AG04450 (cell line): ENCODE measurements at places on chromosomes 4 and X. TPM values are rescaled to one million over a fixed set of nuclear protein-coding genes. Genes with fewer than 3 reads are reported as not detected.

DNA sequence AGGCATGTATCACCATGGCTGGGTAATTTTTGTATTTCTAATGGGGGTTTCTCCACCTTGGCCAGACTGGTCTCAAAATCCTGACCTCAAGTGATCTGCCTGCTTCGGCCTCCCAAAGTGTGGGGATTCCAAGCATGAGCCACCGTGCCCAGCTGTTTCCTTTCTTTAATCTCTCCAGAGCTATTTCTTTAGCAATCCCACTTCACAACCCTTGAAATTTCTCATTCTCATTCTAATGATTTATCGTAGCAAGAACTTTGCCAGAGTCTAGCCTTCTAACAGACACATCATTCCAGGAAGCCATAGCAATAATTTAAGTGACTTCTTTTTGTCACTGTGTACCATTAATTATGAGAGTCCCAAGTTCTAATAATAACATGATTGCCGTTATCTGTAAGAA is 68.6 kb downstream of the RXFP1 start:
- no peak for DNase-seq

GRCh38 chr4:151948351-151949016 is 187.7 kb upstream of the GATB start:
- DNase-seq, result no peak

TNMD gene
- polyA plus RNA-seq, result not detected in 2 replicates

SSX1 gene
- not detected in 2 replicates for polyA plus RNA-seq

DNA sequence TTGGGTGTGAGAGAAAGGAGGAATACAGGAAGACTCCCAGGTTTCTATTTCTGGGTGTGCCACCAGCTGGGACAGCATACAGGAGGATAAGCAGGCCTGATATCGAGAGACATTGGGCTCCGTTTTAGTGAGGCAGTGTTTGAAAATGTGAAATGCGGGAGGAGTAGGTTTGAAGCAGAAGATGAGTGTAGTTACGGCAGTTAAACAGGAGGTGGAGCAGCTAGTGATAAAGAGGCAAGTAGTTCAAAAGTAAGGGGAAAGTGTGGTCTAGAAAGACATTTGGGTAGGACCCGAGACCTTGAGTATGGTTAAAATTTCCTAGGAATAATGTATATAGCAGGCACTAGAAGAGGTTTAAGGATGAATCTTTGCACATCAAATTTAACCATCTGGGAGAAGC is 42.4 kb downstream of the DCUN1D4 start:
- no peak for DNase-seq

DNA sequence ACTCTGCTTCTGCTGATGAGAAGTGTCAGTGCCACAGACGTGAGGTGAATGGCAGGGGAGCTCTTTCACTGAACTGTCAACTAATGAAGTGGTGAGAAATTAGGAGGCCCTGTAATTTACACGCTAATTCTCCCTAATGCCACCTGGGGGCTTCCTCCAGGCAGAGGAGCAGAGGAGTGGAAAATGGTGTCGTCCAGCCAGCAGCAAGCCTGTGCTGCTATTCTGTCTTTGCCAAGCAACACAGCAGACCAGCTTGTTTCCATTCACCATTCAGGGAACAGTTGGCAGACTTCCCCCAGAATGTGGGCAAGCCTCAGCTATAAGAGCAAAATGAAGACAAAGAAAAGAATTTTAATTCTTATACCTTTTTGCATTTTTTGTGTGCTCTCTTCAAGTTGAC is 245.2 kb upstream of the TET2 start:
- no peak for DNase-seq

C4orf51 gene
- not detected in 2 replicates for polyA plus RNA-seq

CENPC gene
- polyA plus RNA-seq, result 5.2 and 8.0 TPM in 2 replicates

CDX4 gene
- not detected in 2 replicates for polyA plus RNA-seq

DNA sequence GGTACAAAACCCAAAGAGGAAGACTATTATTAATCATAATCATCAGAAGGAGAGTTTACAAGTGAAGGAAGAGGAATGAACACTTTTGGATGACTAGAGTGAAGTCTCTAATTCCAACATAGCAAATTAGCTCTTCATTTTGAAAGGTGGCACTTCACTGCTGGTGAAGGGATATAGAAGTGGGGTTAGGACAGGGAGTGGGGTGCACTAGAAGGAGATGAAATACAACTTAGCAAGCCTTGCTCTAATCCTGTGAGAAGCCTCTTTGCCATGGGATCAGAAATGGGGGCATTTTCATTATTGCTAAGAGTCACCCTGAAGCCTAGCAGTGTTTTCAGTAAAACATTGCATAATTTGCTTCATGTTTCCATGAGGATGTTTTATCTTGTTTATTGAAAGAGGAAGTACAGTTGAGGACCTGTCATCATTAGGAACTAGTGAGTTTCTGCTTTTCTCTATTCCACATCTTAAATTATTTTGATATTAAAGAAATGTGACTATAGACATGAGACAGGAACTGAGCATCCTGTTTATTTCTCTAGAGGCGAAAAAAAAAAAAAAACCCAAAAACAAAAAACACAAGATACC is 9.3 kb upstream of the GRPR start:
- no peak for DNase-seq

- DNase-seq, result no peak
Observed at GRCh38 chr4:90415116-90415515, 287.9 kb downstream of the CCSER1 start.

DNA sequence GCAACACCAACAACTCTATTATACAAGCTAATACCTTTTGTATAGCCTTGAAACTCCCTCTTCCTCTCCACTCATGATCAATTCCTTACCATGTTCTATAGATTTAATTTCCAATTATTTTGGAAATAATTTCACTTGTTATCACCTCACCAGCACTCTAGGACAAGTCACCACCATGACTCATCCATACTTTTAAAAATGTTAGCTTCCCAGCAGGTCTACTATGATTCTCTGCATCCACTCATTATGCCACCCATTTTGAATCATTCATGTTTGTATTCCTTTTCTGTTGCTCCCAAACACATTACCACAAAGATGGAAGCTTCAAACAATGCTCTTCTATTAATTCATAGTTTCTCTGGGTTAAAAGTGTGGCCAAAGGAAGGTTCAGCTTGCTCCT is 469.6 kb downstream of the PDGFC start:
- DNase-seq, result no peak

DNA sequence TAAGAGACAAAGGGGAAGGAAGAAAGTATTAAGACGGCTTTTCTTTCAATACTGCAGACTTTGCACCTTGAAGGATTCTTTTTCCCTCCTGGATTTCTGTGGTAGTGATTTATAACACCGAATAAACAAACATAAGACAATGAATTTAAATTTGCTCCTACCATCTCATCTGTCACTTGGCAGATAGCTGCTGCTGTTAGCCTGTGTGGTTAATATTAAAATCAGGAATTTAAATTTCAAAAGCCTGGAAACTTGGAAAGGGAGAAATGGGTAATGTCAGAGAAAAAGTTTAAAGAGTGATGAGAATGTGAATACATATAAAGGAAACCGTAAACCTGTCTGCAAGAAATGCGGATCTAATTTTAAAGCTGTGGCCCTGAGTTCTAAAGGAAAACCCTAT is 3.4 kb downstream of the FAM149A start:
- DNase-seq, result no peak

DNA sequence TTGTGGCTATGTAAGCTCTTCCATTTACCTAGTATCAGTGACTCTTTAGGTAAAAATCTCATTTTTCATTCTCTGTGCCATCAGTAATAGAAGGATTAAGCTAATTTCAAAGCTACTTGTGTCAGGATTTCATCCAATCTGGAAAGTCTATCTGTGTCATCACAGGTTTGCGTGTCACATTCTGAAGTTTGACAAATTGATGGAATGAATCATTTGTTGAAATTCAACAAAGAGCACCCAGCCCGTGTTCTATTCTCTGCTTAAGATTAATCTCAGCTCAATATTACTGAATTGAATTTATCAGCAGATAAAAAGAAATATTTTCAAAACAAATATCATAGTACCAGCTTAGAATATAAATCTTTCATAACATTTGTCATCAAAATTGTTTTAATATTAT is 35.8 kb downstream of the LANCL3 start:
- no peak for DNase-seq

DNA sequence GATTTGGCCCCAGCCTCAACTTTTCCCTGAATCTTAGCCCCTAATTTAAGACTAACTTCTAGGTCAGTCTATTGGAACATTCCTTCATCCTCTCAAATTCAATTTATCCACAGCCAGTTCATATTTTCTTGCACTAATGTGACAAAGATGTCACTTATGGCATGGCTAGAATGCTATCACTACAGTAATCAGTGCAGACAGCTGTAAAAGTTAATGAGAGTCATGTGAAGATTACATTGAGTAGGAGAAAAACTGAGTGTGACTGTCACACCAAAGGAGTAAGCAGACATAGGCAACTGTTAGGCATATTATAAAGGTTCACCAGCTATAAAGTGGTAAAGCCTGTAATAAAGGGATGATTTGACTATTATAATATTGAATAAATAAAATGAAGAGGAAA is 42.6 kb downstream of the GABRG1 start:
- no peak for DNase-seq

DNA sequence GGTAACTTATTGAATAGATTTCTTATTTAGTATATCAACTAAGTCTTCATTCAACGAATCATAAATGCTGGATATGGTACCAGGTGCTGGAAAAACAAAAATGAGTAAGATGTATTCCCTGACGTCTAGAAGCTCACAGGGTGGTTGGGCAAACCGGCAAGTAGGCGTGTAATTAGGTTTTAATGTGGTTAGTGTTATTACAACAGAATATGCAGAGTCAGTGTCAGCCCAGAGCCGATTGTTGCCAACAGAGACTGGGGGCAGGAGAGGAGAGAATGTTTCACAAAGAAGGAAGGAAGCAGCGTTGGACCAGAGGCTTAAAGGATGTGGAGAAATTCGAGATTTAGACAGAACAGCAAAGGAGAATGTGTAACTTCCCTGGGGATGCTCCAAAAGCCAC is 111.7 kb downstream of the TENM3 start:
- no peak for DNase-seq

SPANXN2 gene
- not detected in 2 replicates for polyA plus RNA-seq

DNA sequence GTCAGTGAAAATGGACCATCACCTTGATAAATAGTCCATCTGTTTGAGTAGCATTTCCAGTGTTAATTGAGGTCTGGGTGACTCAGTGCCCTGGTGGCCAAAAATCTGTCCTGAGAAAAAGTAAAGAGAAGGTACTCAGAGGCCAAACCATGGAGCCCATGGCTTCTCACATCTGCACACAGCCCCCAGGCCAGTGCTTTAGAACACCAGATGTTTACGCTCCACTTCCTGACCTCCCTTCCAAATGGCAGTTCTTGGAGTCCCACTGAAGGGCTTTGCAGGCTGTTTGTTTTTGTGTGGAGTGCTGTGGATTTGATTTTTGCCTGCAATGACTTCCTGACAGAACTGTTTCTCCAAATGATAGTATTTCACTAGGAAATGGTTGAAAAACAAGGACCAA is 60.2 kb upstream of the GPC4 start:
- no peak for DNase-seq

DNA sequence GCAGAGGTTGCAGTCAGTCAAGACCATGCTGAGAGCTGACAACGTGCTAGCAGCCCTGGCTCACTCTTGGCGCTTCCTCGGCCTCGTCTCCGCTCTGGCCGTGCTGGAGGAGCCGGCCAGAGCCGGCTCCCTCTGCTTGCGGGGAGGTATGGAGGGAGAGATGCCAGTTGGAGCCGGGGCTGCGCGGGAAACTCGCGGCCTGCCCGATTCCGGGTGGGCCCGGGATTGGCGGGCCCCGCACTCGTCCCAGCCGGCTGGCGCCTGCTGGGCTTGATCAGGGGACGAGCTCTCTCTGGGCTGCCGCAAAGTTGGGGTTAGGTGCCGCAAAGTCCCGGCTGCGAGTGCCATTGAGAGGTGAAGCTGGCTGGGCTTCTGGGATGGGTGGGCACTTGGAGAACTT is 27.8 kb upstream of the SHISA3 start:
- DNase-seq, result no peak

DCAF8L2 gene
- polyA plus RNA-seq, result not detected in 2 replicates

BST1 gene
- polyA plus RNA-seq, result 23.7 and 27.6 TPM in 2 replicates

GRCh38 chr4:157221895-157222770 is 1.6 kb downstream of the GRIA2 start:
- no peak for DNase-seq

DNA sequence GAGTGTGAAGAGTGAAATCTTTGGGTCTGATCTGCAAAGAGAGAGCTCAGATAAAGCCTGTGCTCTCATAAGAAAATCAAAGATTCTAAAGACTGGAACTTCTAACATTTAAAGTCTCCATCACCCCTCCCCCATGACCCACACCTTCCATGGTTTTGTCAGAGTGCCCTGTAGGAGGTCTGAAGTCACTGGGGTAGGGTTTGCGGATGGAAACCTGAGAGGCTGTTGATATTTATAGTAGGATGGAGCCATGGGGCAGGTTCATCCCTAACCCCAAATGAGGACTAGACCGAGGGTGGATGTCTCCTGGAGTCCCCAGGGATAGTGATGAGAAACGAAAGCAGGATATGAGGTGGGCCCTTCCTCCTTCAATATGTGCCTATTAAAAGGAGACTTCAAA is 28.4 kb upstream of the NLGN4X start:
- no peak for DNase-seq
